ENCODE measurements at places on chromosomes 1 and 21.

GRCh38 chr1:30358500-30358899, 364.9 kb downstream of the MATN1 start:
- DNase-seq = no peak

DNA sequence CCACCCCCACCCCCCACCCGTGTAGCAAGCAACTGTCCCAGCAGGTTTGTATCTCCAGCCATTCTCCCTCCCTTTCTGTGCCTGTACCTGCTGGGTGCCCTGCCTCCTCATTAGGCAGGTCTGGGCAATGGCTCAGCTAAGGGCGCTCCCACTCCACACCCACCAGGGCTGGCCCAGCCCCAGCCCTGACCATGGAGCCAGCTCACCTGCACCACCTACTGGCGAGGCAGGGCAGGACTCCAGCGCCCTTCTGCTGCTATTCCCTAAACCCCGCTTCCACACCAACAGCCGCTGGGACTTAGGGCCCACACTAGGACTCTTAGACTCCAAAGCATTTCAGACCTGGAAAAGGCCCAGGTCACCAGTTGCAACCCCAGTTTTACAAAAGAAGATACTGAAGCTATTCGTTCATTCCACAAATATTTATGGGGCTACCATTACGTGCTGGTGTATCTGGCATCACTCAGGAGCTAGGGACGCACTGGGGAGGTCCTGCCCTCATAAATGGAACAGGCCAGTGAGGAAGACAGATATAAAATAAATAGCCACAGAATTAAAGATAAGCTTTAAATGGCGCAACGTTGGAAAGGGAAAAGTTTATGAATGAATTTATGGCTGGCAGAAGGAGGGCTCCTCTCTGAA, 24.0 kb downstream of the PGLYRP3 start:
- DNase-seq = no peak

DNA sequence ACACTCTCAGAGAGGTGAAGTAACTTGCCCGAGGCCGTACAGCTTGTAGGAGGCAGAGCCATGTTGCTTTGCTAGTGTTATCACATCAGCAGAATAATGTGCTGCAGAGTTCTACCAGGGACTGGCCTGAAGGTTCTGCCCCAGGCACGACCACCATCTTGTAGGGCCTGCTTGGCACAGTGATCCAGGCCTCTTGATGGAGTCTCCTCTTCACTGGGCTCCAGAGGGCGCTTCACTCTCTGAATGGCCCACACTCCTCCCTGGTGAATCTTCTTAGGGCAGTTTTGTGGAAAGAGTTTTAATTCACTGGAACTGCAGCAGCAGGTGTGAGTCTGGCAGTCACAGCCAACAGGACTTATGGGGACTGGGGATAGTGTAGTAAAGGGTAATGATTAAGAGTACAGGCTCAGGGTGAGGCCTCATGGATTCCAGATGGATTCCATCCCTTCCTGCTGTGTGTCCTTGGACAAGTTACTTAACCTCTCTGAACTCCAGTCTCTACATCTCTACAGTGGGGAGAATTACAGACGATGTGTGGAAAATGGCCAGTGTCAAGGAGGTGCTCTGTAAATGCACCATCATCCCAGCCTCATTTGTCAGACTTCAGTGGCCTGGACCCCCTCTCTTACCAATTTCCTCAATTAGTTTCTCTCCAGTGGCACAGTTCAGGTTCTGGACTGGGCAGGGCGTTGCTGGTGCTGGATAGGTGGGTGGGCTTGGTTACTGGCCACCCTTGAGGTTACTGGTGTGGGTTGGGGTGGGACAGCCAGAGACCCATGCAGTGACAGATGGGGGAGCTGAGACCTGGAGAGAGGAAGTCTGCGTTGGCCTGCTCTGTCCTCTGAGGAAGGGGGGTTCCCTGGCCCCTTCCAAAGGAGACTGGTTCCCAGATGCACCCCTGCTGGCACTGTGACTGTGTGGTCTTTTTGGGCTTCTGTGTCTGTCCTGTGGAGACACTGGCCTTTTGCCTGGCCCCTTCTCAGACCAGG, 45.9 kb upstream of the CSF3R start:
- DNase-seq = no peak

GRCh38 chr1:26046246-26047095, 553 bp upstream of the SLC30A2 start:
- DNase-seq = no peak

- no peak for DNase-seq
Observed at GRCh38 chr21:33566514-33566913, 22.0 kb downstream of the DONSON start.

DNA sequence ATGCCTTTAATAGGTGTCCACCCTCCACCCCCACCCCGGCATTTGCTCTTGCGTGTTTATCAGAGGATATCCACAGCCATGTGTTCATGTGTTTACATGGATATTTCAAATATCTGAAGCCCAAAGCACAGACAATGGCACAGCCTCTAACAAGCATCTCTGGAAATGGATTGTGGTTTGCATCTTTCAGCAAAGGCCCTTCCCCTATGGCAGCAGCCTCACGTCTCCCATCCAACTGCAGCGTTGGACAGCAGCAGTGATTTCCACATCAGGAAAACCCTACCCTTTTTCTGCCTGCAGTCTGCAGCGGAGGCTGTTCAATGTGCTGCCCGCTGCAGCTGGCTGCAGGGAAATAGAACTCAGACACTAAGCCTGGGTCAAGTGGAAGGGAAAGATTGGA, 1.6 kb downstream of the RASSF5 start:
- DNase-seq = no peak

- DNase-seq = peak; percentile 92
Observed at GRCh38 chr1:28914228-28915030, at the start of gene EPB41. TSS of gene EPB41 (plus strand) at chr1:28914569. CDS start at chr1:28987438, 72,869 bp downstream.

DNA sequence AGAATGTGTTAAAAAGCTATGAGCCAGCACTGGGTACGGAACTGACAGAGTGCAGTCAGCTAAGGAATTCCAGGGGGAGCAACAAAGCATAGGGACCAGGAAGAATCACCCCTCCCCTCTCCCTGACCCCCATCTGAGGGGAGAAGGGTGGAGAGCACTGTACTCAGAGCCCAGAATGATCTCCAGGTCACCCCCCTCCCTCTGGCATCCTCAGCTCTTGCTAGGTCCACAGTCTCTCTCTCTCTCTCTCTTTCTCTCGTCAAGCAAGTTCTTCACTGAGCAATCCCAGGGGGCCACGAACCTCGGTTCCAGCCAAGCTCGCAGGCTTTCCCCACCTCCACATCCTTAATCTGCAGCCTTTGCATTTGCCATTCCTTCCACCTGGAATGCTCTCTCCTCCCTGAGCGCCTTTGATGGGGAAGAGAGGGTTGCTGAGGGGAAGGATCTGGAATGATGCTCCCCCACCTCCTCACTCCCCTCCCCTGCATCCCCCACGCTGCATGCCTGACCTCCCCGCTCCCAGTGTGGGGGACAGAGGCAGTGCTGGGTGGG, 6.7 kb upstream of the WASF2 start:
- DNase-seq = no peak

DNA sequence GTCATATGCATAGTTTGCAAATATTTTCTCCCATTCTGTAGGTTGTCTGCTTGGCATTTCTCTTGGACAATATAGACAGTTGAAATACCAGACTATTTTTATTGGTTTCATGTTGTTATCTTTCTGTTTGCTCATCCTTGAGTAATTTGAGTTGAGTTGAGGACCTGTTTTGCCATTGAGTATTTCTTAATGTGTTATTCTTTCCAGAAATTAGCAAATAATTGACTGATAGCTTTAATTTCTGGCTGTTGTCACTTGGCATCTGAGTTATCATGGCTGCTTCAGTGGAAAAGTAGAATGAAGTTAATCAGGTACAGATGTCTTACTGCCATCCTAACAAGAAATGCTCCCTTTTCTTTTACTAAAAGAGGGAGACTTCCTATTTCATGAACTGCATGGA, 264.8 kb upstream of the DUSP10 start:
- no peak for DNase-seq

DNA sequence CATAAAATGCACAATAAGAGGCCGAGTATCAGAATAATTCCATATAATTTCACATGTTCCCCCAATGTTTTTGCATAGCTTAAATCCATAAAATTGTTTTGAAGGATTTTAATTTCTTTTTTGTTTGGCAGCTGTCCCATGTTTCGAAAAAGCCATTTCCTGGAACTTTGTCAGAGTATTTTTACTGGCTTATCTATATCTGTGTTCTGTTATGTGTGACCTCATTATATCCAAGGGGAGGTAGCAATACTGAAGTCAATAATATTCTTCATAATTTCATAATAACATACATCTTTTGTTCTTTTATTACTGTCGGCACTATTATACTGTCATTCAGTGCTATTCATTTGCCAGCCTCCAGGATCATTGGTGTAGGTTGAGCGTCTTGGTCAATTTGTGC, 9.4 kb upstream of the BACH1 start:
- DNase-seq = no peak

GRCh38 chr1:161085165-161085564, 4.2 kb downstream of the NECTIN4 start:
- DNase-seq = no peak

DNA sequence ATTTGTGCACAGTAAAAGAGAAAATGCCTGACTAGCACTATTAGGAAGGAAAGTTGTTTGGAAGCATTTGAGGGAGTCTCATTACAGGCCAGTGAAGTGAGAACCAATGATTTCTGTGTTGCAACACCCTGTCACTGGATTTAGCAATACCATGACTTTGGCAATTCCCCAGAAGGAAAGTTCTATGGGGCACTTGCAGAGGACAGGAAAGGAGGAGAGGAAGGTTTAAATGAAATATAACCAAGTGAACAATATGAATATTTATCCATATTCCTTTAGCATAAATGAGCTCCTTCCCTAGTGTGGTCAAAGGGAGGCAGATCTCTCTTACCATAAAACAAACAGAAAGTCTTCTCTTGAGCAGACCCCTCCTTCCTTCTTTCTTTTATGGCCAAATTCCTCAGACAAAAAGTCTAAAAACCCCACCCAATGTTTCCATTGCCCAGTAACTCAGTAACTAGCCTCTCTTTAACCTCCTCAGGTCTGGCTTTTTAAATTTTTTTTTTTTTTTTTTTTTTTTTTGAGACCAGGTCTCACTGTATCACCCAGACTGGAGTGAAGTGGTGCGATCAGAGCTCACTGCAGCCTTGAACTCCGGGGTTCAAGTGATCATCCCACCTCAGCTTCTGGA, 5.5 kb downstream of the TLR5 start:
- no peak for DNase-seq

GRCh38 chr1:33163621-33164519, 18.0 kb downstream of the TRIM62 start:
- no peak for DNase-seq

DNA sequence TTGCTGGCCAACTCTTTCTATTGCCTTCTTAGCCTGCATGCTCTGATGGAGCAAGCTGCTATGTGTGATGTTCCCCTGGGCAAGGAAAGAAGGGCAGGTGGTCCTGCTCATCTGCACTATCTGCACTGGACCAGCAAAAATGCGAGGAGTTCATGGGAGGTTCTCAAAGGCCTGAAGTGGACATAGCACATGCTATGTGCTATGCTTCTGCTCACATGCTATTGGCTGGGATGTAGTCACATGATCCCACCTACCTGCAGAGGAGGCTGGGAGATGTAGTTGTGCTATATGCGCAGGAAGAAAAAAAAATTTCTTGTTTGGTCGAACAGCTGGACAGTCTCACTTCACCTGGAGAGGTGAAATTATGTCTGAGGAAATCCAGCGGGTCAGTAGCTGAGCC, 587.7 kb downstream of the MATN1 start:
- DNase-seq = no peak

DNA sequence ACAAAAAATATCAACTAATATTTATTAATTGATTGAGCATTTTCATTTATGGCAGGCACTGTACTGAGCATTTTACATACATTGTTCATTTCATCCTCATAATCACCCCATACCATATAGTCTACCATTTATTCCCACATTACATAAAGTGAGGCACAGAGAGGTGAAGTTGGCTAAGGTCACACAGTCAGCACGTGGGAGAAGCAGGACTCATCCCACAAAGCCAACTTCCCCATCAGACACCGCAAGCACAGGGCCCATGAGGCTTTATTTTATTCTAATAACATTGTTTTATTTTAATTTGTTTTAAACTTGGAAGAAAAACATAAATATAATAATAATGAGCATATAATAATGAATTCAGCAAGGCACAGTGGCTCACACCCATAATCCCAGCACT, 43.1 kb upstream of the CAPZB start:
- no peak for DNase-seq

- DNase-seq = no peak
Observed at GRCh38 chr1:201172326-201172725, 18.1 kb upstream of the TMEM9 start.

GRCh38 chr1:25994402-25995150, 3.3 kb downstream of the PAFAH2 start:
- no peak for DNase-seq

- DNase-seq = no peak
Observed at GRCh38 chr1:34065498-34065897, 99.5 kb downstream of the CSMD2 start.

DNA sequence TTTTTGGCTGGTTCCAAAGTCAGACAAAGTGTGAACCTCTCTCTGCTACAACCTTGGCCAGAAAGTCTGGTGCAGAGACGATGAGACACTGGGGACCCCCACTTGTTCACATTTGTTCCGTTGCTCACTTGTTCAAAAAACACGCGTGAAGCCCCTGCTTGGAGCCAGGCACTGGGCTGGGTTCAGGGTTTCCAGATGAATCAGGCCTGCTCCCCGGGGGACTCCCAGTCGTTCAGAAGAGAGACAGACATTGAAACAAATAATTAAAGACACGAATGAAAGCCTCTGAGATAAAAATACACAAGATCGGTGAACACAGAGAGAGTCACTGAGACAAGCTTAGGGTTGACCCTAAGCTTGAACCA, 101.5 kb upstream of the RUNX3 start:
- peak; percentile 36 for DNase-seq

- DNase-seq = no peak
Observed at GRCh38 chr1:216186141-216186540, 237.1 kb downstream of the USH2A start.

DNA sequence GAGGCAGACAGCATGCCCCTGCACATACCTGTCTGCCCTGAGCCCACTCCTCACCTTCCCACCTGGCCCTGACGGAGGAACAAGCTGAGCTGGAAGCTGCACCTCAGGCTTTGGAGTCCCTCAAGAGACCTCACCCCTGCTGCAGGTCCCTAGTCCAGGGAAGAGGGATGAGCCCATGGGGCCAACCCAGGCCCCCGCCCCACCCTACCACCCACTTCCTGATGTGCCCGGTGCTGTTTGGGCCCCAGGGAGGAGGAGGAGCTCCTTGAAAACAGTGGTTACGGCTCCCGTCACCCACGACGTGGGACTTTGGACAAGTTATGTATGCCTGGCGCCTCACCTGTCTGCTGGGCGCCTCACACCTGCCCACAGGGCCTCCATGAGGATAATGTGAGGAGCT, 250.2 kb downstream of the NPHP4 start:
- no peak for DNase-seq

DNA sequence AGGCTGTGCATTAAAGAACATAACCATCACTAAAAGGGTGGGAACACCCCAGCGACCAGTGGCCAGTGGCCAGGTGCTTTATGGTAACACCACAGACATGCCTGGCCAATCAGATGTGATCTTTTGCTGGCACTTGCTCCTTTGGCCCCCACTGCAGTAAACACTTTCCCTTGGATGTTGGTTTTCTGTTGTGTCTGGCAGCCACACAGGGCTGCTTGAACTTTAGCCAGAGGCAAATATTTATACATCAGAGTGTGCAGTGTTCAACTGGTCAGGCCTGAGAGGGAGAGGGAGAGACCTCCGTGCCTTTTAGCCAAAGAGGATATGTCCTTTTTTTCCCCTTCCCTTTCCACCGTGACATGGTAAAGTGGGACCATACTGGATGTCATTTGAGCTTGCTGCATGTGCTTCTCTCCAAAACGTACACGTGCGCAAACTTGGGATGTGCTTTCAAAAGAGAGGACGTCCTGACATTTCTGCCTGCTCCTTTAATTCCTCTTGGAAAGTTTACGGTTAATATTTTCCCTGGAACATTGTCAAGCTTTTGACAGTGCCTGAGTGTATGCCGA, 101.2 kb downstream of the NFIA start:
- no peak for DNase-seq
